ENCODE measurements at places on chromosomes 16 and 17.

DNA sequence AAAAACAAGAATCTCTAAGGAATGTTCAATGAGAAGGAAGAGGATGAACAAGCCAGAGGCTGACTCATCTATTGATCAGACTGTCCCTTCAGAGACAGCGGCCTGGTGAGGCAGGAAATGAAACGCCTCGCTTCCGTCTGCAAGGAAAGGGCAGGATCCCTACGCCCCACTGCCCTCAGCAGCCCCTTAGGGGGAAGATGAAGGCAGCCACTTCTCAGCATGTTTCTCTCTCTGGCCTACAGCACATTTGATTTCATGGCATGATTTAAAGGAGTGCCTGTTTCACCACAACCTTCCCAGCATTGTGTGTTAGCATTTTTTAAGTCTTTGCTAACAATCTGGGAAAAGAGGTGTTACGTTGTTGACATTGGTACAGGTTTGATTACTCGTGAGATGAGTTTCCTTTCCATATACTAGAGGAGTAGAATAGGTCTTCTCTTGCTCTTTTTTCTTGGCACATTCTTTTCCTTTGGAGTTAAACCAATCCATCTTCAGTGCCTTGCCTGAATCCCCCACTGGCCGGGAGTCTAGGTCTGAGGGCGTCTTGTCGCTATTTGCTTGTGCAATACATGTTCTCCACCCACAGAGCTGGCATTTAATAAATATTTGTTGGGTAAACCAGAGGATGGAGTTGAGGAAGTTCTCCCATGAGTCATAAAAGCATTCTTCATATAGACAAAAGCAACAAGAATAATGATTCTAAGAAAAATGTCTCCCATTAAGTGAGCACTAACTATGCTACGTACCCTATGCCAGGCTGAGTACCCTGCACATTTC lies 47.4 kb downstream of the RBFOX3 start:
- DNase-seq = no peak

DNA sequence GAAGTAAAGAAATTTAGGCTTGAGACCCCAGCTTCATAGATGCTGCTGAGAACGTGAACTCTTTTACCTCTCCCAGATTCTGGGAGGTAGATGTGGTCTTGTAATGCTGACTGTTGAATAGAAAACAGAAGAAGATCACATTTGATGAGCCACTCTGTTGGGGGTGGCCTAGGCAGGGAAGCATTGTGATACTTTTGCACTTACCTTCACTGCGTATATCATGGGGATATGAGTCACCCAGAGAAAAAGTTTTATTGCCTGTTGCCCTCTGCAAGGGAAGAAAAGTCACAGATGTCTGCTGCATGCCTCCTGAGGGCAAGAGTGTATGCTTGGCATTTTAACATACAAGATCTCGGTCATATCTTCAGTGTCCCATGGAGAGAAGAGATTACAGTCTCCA lies 365.4 kb downstream of the SNX29 start:
- DNase-seq = no peak

GRCh38 chr17:21177401-21177800 lies 36.6 kb downstream of the TMEM11 start:
- no peak for DNase-seq

DNA sequence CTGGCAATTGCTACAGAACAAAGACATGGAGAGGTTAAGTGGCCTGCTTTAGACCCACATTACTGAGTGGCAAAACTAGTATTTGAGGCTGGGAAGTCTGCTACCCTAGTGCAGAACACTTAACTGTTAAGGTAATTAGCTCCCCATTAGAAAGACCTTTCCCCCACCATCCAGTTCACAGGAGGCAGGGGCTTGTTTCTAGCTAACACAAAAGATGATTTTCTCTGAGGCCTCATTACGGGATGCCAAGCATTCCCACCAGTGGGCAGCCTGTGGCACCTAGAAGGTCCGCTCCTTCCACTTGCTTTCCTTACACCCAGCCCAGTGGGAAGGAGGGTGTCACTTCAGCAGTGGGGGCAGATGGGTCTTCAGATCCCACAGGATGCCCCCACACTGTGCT lies 99.1 kb downstream of the RBFOX1 start:
- no peak for DNase-seq

DNA sequence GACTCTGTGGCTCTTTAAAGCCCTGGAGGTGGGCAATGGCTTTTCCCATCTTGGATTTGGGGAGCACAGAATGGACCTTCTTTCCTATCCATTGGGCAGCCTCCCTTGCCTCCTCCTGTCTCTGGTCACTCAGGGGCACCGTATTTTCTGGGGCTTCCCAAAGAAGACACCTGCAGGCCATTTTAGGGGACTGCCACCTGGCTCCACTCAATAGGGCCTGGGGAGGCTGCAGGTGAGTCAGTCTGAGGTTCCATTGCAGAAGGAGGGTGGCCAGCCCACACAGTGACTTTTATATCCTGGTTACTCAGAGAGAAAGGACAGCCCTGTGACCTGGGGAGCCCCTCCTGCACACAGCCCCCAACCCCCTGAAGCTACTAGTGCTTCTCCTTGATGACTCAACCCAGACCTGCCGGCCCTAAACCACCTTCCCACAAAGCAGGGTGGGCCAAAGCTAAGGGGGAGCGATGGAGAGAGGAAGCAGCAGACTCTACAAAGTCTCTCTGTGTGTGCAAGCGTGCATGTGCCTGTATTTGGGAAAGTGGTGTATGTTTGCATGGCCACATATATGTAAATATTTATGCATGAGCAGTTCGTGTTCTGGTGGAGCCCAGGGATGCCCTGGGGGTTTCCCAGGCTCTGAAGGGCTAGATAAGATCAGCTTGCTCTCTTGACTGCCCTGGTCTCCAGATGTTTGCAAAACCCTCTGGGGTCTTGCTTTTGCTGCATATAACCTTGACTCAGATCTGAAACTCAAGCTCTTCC lies 5.0 kb downstream of the CX3CL1 start:
- DNase-seq = no peak

DNA sequence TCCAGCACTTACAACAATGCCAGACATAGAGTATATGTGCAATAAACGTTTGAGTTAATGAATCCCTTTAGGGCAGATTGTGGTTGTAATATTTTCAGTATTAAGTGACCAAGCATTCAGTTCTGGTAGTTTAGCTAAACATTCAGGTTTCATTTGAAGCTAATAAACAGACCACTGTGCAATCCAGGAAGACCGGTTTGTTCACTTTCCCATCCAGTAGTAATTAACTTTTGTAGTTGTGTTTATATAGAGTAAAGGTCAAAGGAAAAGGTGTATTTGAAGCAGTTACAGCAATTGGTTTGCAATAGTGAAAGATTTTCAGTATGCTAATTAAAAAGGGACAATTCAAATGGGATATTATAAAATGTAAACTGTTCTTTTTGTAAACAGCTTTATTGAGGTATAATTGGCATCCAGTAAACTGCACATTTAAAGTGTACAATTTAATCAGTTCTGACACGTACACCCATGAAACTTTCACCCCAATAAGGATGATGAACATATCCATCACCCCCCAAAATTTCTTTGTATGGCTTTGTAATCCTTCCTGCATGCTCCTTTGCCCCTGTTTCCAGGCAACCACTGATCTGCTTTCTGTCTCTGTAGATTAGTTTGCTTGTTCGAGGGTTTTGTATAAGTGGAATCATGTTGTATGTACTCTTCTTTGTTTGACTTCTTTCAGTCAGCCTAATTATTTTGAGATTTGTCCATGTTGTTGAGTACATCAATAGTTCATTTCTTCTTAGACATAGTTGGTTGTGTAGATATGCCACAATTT lies 26.3 kb downstream of the MRTFB start:
- DNase-seq = no peak

DNA sequence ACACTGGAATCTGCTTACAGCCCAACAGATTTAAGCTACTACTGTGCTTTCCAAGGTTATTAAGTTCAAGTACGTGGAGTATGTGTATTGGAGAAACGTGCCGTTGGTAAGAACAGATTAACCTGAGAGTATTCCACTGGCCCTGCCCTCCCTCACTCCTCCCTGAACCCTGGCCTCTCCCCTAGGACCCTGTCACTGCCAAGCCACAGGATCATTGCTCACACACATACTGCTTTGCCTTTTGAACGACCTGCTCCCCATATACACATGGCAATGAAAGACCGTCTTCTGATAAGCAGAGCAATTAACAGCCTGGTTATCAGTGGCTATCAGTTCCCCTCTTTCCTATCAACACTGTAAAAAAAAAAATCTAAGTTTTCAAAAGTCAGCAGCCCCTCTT lies 458.9 kb upstream of the DYNLRB2 start:
- no peak for DNase-seq

- DNase-seq = no peak
Observed at GRCh38 chr17:32496395-32497073, 9.7 kb downstream of the CDK5R1 start.

GRCh38 chr17:61766520-61766919 lies 96.8 kb downstream of the BRIP1 start:
- DNase-seq = no peak

- DNase-seq = no peak
Observed at GRCh38 chr16:7612671-7613070, 280.0 kb downstream of the RBFOX1 start.

DNA sequence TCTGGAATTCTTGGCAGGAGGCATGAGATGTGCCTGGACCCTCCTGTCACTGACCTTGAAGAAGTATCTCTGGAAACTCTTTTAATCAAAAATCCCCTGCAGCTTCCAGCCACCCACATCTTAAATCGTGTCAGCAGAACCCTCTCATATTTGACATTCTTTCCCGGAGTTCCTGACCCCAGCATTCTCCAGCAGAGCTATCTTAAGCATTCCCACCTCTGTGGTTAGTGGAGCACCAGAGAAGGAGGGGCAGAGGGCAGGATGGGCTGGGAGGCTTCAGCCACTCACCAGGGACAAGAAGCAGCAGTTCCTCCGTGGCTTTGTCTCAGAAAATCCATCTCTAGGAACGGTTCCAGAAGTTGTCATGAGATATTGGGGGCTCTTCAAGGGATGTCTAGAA lies 149.9 kb downstream of the RGS9 start:
- DNase-seq = no peak

GRCh38 chr17:39915559-39915958 lies 2.9 kb downstream of the GSDMB start:
- no peak for DNase-seq

GRCh38 chr16:82059161-82059982 lies 24.3 kb downstream of the HSD17B2 start:
- DNase-seq = no peak

GRCh38 chr17:10034719-10035475 lies 129.8 kb upstream of the RCVRN start:
- DNase-seq = no peak

- DNase-seq = no peak
Observed at GRCh38 chr16:405548-406506, 4.1 kb downstream of the DECR2 start.

DNA sequence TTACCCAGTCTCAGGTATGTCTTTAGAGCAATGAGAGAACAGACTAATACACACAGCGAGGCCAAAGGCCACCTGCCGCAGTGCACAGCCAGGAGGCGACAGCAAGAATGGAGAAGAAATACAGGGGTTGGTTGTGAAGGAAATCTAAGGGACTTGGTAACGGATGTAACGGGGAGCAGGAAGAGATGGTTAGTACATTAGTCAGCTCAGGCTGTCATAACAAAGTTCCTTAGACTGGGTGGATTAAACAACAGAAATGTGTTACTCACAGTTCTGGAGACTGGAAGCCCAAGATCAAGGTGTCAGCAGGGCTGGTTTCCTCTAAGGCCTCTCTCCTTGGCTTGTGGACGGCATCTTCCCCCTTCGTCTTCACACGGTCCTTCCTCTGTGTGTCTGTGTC lies 47.1 kb downstream of the TVP23C start:
- DNase-seq = no peak

DNA sequence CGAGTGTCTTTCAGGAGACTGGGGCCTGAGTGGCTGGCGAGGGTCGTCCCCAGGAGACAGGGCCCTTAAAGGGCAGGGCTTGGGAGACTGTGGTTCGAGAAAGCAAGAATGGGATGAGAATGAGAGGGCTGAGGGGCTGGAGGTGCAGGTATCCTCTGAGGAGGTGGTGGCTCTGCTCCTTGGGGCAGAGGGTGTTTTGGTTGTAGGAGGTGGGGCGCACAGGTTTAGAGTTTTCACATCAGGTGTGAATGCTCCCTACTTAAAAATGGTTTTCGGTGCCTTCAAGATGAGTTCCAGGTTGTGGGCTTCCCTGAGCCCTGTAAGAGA lies 430 bp downstream of the BCAS3 start:
- DNase-seq = no peak

GRCh38 chr17:17671369-17672129 lies 9.7 kb upstream of the RAI1 start:
- no peak for DNase-seq

Measured in bone marrow (tissue), 2 donors.